Stimulated activated CD4-positive, alpha-beta T cell treated with anti-CD3 and anti-CD28 coated beads, TNF-alpha, amount 100 ng/mL, for 1 hour (primary cell): ENCODE measurements at places on chromosomes 12 and 14.

DNA sequence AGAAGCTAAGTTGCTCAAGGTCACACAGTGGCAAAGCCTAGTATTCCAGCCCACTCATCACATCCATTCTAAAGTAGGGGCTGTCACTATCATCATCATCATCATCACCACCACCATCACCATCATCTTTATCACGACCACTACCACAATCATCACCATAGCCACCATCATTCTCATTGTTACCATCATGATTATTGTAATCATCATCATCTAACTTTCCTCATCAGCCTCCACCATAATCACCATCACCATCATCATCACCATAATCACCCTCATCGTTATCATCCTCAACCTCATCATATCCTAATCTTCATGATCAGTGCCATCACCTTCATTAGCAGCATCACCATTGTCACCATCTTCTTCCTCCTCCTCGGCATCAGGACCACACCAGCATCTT lies 48.7 kb downstream of the NOS1 start:
- no peak for DNase-seq

- DNase-seq, result no peak
Observed at GRCh38 chr14:34093883-34094282, 143.0 kb upstream of the EGLN3 start.

DNA sequence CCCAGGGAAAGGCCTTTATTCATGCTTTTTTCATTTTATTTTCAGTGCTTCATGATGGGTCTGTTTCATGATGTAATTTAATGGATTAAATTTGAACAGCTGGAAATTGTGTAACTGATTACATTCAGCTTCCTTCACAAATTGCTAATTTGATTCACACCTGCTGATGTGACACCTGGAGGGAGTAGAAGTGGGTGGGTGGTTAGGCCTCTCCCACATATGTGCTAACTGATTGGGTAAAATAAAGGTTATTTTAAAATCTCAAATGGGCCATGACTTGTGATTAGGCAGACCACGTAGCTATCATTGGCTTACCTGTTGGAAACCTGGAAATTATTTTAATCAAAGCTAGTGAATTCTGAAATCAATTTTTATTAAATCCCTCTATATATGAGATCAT lies 142.1 kb downstream of the GXYLT1 start:
- DNase-seq, result no peak

DNA sequence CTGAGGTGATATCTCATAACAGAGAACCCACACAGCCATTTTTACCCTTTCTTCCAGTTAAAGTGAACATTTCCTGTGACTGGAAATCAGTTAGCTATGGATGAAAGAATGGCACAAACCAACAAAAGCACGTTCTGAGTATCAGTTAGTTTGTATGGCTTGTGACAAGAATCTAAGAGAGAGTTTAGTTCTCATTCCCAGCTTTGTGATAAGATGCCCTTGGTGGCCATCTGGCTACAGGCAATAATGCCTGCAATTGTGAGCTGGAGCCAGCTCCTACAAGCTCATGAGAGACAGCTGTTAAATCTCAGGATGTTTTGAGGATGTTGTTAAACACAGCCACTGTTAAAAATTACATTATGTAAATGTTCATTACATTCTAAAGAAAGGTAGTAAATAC lies 122.0 kb upstream of the FRMD6 start:
- DNase-seq, result no peak

- no peak for DNase-seq
Observed at GRCh38 chr12:9794484-9795093, 32.7 kb upstream of the KLRF1 start.

GRCh38 chr12:76562130-76562529 lies 2.6 kb upstream of the OSBPL8 start:
- no peak for DNase-seq

GRCh38 chr12:124713436-124714082 lies 146.1 kb upstream of the NCOR2 start:
- DNase-seq, result peak; percentile 7

DNA sequence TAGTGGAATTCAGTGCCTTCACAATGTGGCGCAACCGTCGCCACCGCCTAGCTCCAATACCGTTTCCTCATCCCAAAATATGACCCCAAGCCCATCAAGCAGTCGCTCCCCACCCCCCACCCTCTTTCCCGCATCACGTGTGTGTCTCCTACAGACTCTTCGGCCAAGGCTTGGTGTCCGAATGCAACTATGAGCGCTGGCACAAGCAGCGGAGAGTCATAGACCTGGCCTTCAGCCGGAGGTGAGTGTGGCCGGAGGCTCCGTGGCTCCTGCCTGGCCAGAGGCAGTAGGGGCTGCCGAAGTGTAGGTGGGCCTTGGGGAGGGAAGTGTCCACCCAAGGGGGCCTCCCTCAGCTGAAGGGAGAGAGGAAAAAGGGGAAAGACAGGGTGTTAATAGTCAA lies 15.8 kb downstream of the CYP46A1 start:
- DNase-seq, result no peak

DNA sequence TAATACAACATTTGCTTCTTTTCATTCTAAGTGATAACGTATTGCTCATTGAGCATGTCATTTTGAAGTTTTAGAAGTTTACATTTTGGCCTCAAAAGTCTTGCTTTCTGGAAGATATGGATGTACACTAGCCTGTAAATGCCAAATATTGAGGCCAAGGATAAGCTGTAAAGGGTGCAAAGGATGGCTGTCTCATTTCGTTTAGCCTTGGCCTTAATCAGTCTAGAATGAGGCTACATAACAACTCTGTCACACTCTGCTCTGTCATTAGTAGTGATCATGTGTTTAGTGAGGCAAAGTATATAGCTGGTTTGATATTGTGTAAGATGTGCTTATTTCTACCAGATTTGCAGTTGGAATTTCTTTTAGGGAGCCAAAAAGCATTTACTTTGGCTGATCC lies 344.5 kb downstream of the TMTC2 start:
- DNase-seq, result no peak

GRCh38 chr12:89840162-89840922 lies 131.7 kb upstream of the ATP2B1 start:
- no peak for DNase-seq

DNA sequence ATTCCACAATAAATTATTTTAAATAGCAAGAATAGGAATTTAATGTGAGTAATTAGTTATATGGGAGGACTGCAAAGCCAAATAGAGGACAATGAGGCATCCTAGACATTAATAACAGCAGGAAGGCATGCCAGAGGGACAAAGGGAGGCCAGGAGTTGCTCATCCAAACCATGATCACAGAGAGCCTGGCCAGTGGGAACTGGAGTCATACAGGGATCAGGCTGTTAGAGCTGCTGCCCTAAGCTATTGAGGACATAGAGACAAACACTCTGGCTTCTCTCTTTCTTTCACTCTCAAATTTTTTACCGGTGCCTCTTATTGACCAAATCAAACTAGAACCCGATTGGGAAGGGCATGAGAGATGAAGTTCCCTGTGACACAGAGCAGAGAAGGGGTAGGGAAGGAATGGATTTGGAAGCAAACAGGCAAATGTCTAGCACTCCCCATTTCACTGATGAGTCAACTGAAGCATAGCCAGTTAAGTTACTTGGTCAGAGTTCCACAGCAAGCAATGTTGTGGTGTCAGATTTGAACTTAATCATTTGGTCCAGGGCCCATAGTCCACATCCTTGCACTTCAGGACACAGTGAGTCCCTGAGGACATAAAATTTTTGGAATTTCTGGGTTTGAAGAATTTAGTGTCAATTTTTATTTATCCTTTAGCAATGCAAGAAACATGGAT lies 17.9 kb upstream of the CFAP54 start:
- no peak for DNase-seq

- no peak for DNase-seq
Observed at GRCh38 chr12:76901628-76902380, 23.0 kb upstream of the CSRP2 start.

DNA sequence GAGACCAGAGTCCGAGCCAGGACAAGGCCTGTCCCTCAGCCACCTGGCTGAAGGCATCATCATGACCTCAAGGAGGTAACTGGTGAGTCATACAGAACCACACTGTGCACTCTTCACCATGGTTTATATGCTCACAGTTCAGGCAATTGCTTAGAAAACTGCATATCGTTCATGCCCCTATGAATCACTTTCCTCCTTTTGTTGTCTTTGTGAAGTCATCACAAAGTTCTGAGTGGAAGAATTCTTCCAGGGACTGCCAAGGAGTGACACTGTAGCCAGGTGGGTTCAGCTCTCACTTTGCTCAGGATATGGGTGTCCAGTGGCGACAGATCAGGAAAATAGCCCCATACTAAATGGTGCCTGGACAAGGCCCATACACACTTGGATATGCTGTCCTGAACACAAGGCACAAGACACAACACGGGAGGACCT lies 92.5 kb downstream of the DPF3 start:
- DNase-seq, result no peak

DNA sequence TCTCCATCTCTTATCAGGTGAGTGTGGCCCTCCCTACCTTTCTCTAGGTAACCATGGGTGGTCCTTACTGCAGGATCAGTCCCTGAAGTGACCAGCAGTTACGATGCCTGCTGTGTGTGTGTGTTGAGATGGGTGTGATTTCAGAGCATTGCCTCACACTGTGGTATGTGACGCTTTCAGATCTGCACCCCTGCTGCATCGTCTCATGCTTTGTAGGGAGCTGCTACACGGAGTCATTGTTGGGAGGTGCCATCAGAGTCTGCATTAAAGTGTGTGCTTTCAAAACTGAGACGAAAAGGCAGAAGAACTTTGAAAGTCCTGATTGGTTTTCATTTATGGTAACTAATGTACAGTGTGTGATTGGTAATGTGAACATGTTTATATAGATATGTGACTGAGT lies 150.5 kb downstream of the PELI2 start:
- DNase-seq, result no peak

- DNase-seq, result no peak
Observed at GRCh38 chr12:96354844-96355534, 45.2 kb downstream of the CDK17 start.

GRCh38 chr14:102878970-102879460 lies 43.4 kb upstream of the AMN start:
- no peak for DNase-seq

GRCh38 chr12:93181409-93181965 lies 196.2 kb upstream of the NUDT4 start:
- no peak for DNase-seq

GRCh38 chr12:15701631-15702156 lies 87.5 kb downstream of the EPS8 start:
- no peak for DNase-seq

GRCh38 chr14:89750281-89750755 lies 204.2 kb downstream of the EFCAB11 start:
- DNase-seq, result no peak

DNA sequence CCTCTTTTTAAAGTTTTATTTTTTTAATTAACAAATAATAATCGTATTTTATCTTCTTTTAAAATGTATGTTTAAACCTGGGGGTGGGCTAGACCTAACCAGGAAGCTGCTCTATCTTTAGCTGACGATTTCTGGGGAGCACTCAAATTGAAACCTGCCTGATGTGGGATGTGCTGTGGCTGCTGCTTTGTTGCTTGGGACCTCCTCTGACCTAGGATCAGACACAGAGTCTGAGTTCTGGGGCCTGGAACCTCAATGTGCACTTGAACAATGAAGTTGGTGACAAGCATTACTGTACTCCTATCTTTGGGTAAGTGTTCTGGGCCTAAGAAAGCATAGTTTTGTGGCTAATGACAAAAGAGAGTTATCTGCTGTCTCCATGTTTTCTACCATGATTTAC lies 386.7 kb downstream of the DAD1 start:
- DNase-seq, result no peak

DNA sequence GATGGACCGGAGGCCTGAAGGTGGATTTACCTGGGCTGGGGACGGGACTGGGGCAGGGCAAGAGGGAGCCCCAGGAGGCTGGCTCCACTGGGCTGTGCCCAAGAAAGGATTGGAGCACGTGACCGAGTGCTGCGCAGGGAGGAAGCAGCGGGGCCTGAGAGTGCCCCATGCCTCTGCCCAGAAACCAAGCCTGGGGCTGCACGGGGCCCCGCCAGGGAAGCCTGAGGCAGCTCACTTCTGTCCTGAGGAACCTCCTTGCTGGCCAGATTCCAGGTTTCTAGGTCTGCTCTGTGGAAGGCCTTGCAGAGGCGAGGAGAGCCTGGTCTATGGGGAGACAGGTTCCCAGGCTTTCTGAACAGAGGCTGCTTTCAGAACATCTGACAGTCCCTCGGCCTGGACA lies 10.4 kb downstream of the NGB start:
- no peak for DNase-seq

- no peak for DNase-seq
Observed at GRCh38 chr14:104442107-104442551, 137.4 kb upstream of the C14orf180 start.
